Uterus (tissue), 4 donors: ENCODE measurements at places on chromosomes 1 and 21. TPM values are rescaled to one million over a fixed set of nuclear protein-coding genes. Genes with fewer than 3 reads are reported as not detected.

The C8B gene
- total RNA-seq: not detected

The PDPN gene
- 17.7 TPM for total RNA-seq

The MYOC gene
- 15.1 TPM for total RNA-seq

The DDR2 gene
- 100.0 TPM for total RNA-seq

The PRR9 gene
- total RNA-seq: not detected

The OLIG2 gene
- not detected for total RNA-seq

- H3K27ac ChIP-seq: no peak overlapping the region
- no peak for DNase-seq
- H3K27me3 ChIP-seq: no peaks in the 10 kb centered on the region
- H3K4me1 ChIP-seq: no peaks in the 10 kb centered on the region
- no peak overlapping the region for H3K4me3 ChIP-seq
Measured at GRCh38 chr1:202374099-202374498, 25.6 kb downstream of the PPP1R12B start.

DNA sequence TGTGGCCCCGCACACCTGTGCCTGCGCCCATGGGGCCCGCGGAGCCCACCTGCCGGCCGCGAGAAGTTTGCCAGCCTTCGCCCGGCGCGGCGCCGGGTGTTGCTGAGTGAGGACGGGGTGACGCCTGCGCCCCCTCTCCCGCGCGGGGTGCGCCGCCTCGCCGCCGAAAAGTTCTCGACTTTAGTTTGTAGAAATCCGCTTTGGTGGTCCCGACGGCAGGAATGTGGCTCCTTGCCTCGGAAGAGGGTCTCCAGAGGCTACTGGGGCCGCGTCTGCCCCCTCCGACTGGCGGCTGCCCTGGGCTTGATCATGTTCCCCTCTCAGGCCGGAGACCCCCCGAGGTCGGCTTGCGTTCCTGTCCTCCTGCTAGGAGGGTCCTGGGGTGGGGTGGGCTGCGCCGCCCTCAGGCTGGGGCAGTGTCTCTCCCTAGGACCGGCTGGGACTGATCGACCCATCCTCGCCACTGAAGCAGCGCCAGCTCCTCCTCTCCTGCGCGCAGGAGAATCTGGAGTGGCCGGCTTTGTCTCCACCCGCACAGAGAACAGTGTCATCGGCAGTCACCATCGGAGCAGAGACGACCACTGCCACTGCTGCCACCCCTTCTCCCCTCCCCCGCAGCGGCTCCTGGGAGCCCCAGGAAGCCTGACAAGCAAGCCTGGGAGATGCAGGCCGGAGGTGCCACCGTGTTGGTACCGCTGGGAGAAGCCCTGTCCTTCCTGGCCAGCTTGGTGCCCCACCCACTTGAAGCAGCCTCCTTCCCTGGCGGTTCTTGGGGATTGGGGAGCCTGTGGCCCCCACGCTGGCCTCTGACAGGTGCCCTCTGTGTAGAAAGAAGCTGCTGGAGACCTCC, 553 bp upstream of the SLC30A2 start:
- no peaks in the 10 kb centered on the region for H3K4me1 ChIP-seq
- DNase-seq: no peak
- H3K4me3 ChIP-seq: no peak overlapping the region

- DNase-seq: peak; percentile 58
- H3K36me3 ChIP-seq: no peaks in the 10 kb centered on the region
- H3K27ac ChIP-seq: no peak overlapping the region
- H3K27me3 ChIP-seq: no peaks in the 10 kb centered on the region
- H3K4me3 ChIP-seq: no peak overlapping the region
- H3K4me1 ChIP-seq: no peaks in the 10 kb centered on the region
Measured at GRCh38 chr1:150922519-150922975, 3.6 kb upstream of the SETDB1 start.

DNA sequence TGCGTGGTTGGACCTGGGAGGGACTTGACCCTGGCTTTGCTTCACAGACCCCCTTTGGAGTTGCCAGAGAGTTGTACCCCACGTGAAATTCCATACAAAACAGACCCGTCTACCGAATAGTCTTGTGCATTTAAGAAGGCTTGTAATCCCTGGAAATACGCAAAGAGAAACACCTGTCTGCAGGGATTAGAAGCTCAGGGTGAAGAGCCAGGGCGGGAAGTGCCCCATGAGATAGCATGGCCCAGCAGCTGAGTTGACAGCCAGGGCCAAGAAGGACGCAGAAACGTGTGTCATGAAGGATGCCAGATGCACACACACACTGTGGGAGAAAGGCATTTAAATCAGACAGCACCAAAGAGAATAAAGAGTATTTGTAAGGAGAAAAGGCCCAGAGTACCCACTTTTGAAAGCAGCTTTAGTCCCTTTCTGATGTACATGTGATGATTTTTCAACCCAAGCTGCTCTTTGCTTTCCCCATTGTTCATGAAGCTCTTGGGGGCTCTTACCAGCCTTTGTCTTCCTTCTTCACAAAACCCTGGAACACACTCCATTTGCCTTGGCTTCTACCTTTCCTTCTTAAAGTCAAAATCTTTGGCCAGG, 46.6 kb downstream of the PCP4 start:
- no peak overlapping the region for H3K4me3 ChIP-seq
- no peaks in the 10 kb centered on the region for H3K36me3 ChIP-seq
- H3K27ac ChIP-seq: no peak overlapping the region
- H3K4me1 ChIP-seq: no peaks in the 10 kb centered on the region
- no peaks in the 10 kb centered on the region for H3K27me3 ChIP-seq

DNA sequence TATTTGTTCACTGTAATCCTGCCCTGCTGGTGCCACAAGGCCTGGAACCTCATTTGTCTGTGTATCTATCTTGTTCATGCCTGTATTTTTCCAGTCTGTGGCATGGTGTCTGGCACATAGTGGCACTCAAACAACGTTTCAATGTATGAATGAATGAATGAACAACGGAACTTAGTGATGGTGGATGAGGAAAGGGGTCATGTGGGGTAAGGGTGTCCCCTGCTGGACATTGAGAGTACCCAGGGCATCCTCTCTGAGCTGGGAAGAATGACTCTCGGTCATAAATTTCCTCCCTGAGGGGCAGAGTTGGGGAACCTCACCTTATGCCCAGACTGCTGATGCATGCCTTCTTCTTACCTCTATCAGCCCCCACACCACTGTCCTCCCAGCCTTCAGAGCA, 18.9 kb upstream of the ZNF683 start:
- no peak for DNase-seq
- H3K4me3 ChIP-seq: no peak overlapping the region
- no peaks in the 10 kb centered on the region for H3K27me3 ChIP-seq
- no peaks in the 10 kb centered on the region for H3K36me3 ChIP-seq

DNA sequence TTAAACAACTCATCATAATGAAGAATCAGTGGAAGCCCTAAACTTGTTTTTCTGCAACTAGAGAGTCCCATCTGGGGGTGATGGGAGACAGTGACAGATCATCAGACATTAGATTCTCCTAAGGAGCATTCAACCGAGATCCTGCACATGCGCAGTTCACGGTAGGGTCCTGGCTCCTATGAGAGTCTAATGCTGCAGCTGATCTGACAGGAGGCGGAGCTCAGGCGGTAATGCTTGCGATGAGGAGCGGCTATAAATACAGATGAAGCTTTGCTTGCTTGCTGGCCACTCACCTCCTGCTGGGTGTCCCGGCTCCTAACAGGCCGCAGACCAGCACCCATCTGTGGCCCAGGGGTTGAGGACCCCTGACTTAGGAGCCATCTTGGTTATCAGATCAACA, 247.2 kb downstream of the FMN2 start:
- no peak overlapping the region for H3K4me3 ChIP-seq
- no peak for DNase-seq
- no peaks in the 10 kb centered on the region for H3K36me3 ChIP-seq
- H3K27me3 ChIP-seq: no peaks in the 10 kb centered on the region

- no peaks in the 10 kb centered on the region for H3K36me3 ChIP-seq
- DNase-seq: peak; percentile 86
- peaks cover 12% of the 10 kb centered on the region for H3K4me1 ChIP-seq
- no peaks in the 10 kb centered on the region for H3K27me3 ChIP-seq
Measured at GRCh38 chr1:32205401-32206370, at the start of gene IQCC. IQCC (plus strand) TSS chr1:32205671; CDS start chr1:32205682, 11 bp downstream.

- H3K27ac ChIP-seq: no peak overlapping the region
- no peaks in the 10 kb centered on the region for H3K36me3 ChIP-seq
- DNase-seq: no peak
- H3K4me3 ChIP-seq: no peak overlapping the region
Measured at GRCh38 chr1:223756806-223757700, 44.7 kb downstream of the CAPN2 start.
